ENCODE measurements at places on chromosomes 3 and 15.
A peak's percentile ranks its signal among the peaks of the same experiment; 100 is the strongest.

DNA sequence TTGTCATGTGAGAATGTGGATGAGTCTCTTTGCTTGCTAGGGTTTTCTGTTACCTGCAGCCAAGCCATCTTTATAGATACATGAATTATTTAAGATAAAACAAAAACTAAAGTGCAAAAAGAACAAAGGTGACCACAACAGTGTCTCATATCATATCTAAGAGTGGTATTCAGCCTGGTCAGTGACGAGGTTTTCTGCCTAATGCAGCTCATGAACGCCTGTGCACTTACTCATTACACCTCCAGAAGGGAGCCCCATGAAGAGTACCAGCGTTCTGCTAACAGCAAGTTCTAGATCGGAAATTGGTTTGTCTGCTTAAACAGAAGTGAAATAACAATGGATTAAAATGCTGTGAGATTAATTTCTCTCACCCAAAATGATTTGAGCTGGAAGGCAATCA lies 19.2 kb downstream of the PXYLP1 start:
- no peak for DNase-seq

DNA sequence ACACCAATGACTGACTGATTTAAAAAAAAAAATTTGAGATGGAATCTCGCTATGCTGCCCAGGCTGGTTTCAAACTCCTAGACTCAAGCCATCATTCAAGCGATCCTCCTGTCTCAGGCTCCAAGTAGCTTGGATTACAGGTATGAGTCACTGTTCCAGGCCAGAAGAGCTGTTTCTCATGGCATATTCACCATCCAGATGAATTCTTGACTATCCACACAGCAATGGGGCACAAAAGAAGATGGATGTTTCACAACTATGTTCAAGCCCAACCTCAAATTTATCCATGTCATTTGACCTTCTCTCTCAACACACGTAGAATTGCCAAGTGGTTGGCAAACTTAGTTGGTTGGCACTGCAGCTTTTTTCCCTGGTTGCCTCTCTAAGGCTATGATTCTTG lies 40.6 kb downstream of the PRICKLE2 start:
- peak; percentile 13 for DNase-seq

DNA sequence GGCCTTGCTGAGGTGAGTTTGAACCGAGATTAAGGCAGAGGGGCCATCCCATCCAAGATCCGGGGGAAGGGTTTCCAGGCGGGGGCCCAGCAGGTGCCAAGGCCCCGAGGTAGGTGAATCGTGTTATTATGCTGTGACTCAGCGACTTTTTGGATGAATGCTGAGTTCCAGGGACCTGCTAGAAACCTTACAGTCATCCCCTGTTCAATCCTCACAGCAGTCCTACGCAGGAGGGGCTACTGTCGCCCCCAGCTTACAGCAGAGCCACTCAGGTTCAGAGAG lies 40.9 kb downstream of the DNAJB8 start:
- no peak for DNase-seq

- DNase-seq = no peak
Observed at GRCh38 chr3:25503898-25504301, 75.8 kb downstream of the RARB start.

DNA sequence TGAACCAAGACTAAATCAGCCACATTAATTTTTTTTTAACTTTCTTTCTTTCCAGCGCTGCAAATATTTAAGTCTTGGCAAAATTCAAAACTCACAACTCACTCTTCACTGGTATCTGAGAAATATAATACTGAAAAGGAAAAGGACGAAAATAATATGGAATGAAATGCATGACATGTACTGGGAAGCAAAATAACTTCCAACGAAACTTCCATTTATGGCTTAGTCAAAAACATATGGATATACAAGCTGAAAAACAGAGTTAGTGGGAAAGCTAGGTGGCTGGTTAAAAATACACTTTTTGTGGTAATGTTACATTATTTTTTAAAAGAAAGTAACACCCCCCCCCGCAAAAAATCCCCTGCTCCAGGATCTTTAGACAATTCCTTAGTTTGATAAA lies 86.1 kb downstream of the TM4SF4 start:
- no peak for DNase-seq

DNA sequence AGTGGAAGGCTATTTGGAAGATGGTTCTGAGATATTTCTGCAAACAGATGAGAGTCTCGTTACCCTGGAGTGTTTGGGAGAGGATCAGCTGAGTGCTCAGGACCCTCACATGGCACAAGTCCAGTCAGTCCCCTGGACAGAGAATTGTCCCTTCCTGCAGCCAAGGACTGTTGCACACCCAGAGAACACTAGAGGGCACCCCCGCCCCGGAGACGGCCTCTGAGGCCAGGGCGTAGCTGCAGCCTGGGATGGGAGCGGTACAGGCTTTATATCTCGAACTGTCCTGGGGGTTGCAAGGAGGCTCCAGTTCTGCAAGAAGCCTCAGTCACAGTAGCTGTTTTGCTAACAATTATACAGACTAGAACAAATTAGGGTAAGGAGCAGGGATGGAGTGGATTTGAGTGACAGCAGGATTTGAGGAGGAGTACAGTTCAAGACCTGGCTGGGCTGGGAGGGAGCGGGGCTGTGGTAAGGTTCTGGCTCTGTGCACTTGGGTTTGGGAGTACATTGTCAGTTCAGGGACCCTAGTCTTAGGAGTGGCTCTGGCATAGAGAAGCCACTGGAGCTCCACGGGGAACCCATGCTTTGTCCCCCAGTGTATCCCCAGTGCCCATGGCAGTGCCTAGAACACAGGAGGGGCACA lies 67.6 kb upstream of the HACD2 start:
- peak; percentile 63 for DNase-seq

- no peak for DNase-seq
Observed at GRCh38 chr3:32685543-32686185, 676 bp downstream of the CNOT10 start.

DNA sequence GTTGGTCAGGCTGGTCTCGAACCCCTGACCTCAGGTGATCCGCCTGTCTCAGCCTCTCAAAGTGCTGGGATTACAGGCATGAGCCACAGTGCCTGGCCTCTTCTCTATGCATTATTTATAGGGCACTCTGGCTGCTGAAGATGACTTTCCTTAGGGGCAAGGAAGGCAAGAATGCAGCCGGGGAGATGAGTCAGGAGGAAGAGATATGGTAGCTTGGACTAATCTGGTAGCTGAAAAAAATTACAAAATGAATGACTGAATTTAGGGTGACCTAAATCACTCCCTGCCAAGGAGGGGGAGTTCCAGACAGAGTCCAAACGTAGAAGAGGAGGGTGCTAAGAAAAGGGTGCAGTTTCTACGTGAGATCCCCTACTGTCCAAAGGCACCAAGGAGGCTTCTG lies 14.2 kb downstream of the RHCG start:
- no peak for DNase-seq

GRCh38 chr3:74347563-74348268 lies 266.7 kb downstream of the CNTN3 start:
- no peak for DNase-seq

DNA sequence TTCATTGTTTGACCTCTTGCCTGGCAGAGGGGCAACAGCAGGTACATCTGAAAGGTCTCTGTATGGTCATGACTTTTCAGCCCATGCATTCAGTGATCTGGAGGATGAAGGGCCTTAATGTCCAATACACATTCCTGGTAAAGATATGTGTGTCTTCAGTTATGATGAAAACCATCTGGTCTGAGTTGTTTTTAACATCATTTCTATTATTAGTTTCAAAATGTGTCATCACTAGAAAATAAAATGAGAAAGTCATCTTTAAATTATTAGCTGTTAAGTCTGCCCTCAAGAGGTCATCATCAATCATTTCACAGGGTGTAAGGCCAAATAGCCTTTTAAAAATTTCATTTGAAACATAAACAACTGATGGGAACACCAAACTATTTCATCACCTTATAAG lies 92.1 kb upstream of the PLSCR4 start:
- no peak for DNase-seq

- DNase-seq = no peak
Observed at GRCh38 chr3:43963208-43963607, 272.5 kb downstream of the ABHD5 start.

DNA sequence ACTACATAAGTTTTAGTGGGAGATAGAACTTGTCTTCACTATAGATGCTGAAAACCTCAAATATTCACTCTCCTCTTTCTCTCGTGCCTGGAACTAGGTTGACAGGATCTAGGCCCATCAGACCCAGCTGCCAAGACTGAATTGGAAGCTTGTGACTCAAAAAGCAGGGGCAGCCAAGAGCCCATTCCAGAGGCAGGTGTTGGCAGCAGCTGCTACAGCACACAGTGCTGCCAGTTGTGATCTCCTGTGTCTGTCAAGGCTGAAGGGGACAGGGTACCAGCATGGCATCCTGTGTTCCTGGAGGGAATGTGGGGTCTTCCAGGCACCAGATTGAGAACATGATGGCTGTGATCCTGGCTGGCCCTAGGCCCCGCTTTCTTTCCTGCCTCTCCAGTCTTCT lies 92.5 kb upstream of the MB21D2 start:
- DNase-seq = no peak

DNA sequence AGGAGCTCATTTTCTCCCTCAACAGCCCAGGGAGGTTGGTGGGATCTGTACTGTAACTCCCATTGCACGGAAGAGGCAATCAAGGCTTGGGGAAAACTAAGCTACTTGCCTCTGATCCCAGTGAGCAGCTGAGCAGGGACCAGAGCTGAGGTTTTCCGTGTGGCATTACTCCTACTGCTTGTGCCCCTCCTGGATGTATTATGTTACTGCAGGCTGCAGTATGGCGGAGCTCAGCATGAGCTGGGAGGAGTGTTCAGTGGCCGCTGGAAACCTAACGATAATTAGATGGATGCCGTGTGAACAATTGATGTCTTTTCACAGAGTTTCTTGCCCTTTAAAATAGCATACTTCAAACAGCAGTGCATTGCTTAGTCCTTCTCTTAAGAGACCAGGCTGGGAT lies 2.0 kb upstream of the TPRG1 start:
- DNase-seq = no peak

GRCh38 chr3:66618066-66618465 lies 117.2 kb upstream of the LRIG1 start:
- DNase-seq = peak; percentile 40

DNA sequence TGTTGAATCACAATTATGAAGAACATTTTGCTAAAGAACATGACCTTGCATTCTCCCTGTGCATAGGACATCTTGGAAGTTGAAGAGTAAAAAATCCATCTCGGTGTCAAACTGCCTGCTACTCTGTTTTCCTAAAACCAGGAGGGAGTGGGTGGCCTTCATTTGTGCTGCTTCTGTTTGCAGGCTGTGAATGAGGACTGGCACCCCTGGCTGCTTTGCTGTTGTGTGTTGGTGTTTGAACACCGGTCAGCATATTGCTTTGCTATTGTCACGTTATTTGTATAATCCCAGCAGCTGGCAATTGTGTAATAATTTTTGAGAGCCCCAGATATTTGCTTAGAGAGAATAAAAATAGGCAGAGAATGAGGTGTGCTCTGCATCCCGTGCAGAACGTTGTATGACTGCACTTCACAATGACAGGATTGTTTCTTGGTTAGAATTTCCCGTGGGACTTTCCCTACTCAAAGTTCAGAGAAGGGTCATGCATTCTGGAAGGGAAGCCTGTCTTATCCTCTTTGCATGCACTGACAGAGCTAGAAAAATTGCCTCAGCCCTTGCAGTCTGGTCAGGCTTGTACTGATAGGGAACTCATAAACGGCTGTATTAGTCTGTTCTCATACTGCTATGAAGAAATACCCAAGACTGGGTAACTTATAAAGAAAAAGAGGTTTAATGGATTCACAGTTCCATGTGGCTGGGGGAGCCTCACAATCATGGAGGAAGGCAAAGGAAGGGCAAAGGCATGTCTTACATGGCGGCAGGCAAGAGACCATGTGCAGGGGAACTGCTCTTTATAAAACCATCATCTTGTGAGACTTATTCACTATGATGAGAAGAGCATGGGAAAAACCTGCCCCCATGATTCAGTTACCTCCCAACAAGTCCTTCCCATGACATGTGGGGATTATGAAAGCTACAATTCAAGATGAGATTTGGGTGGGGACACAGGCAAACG lies 16.3 kb downstream of the SV2B start:
- DNase-seq = peak; percentile 40

GRCh38 chr15:90161950-90162361 lies 39.2 kb upstream of the SEMA4B start:
- DNase-seq = no peak

- peak; percentile 56 for DNase-seq
Observed at GRCh38 chr3:81218023-81218422, 543.4 kb downstream of the GBE1 start.

DNA sequence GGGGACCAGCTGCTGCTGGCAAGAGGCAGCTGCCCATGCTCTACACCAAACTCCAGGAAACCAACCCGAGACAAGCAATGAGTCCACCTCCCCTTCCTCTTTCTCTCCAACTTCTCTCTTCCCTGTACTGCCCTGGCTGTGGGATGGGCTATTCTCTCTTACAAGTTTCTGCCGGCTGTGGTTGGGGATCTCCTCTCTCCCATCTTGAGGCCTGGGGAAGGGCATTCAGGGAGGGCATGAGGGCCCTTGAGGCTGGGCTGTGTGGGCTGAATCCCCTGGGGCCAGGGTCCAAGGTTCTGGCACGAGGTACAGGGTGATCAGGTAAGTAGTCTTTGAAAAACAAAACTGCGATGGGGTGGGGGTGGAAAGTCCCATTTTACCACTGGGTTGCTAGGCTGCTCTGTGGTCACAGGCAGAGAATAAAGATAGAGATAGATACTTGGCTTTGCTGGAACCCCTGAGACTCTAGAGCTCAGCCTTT lies 32.3 kb upstream of the CTSH start:
- no peak for DNase-seq

DNA sequence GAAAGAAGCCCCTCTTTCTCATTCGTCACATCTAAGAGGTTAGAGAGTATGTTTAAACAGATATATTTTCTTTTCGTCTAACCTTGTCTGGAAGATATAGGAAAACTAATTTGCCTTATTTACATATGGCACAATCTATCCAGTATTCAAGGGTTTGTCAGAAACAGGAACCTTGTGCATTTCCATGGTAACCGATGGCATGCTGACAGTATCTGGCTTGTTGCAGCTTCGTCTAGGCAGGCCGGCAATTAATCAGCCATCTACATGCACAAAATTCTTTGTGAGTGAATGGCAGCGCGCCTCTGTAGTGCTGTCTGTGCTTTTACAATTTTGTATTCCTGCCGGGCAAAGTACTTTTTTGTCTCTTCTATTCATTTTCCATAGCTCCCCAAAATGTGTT lies 294.0 kb upstream of the SOX2 start:
- DNase-seq = no peak

DNA sequence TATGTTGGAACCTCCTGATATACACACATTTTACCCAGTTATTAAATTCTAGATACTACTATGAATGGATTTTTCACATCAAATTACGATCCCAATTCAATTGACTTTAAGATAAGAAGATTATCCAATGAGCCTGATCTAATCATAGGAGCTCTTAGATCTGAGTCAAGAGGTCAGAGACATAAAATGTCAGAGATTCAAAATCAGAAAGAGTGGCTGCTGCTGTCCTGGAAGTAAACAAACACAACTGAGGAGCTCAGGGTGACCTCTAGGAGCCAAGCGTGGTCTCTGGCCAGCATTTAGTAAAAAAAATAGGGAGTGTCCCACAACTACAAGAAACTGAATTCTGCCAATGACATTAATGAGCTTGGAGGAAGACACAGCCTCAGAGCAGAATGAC lies 557.1 kb upstream of the CBLB start:
- no peak for DNase-seq

All from kidney glomerular epithelial cell (primary cell).